Mucosa of descending colon (tissue), 3 donors: ENCODE measurements at places on chromosomes 2 and 18. TPM values are rescaled to one million over a fixed set of nuclear protein-coding genes. Genes with fewer than 3 reads are reported as not detected.

- peak; percentile 87 for DNase-seq
Measured at GRCh38 chr2:110903548-110903947, 171.2 kb downstream of the ACOXL start.

GRCh38 chr2:118003396-118003824, 10.5 kb downstream of the CCDC93 start:
- DNase-seq = no peak

DNA sequence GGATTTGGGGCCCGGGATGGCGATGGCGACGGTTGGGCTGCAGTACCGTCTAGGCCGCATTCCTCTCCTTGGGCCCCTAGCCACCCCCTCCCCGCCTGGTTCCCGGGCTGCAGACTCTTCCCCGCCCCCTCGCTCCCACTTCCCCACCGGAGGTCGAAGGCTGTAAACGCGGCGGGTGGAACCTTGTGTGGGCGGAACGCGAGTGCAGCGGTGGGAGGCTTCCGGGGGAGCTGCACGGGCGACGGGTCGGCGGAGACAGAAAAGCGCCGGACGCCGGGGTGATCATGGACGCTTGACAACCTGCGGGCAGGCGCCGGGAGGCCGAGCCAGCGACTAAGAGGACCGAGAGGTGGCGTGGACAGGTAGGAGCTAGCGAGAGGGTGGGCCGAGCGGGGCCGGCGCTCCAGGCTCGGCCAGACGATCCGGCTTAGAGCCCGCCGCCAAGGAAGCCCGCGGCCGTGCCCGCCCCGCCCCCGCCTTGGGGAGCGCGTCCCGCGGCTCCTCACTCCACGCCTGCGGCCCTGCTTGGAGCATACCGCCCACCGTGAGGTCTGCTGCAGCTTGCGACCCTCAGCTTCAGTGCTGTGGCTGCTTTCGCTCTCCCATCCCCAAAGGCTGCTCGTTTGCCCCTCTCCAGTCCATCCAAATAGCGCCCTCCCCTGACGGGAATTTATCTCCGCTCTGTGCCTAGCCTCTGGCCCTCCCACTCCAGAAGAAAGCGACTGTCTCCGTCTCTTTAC, at the start of gene COPS7B:
TSS of gene COPS7B (plus strand) at position 269 of the 740 bp plus-strand sequence. CDS start 2,126 bp downstream, outside the sequence.
- peak; percentile 89 for DNase-seq

DNA sequence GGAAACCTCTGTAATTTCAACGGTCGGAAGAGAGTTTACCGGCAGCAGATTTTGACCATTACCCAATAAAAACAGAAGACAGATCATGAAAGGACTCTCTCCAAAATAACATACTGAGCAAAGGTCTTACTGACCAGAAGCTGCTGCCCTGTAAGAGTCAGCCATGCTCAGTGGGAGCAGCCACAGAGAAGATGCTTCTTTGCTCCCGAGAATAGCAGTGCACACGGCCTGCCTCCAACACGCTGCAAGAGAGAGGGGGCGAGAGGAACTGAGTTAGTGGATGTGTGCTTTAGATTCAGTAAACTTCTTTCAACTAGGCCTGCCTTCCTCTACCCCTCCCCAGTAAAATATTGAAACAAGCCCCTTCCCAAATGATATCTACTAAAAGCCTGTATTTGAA, 103.7 kb downstream of the NCK2 start:
- no peak for DNase-seq

DNA sequence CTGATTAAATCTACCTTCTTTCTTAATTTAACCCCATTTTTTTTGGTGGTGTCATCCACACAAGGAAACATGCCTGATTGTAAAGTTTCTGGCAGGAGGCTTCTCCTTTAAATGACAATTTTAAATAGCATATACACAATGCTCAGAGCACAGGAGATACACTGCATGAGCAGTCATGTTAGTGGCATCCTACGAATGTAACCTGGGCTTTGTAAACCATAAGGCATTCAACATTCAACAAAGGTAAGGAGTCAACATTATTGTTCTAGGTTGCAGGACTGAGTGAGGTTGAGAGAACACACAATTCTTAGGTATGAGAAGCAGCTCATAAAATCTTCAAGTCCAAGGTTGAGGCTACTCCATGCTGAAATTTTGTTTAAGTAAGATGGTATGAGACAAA, 266.6 kb upstream of the SIX2 start:
- no peak for DNase-seq

GRCh38 chr18:44636241-44636640, 44.4 kb upstream of the SETBP1 start:
- DNase-seq = no peak

- no peak for DNase-seq
Measured at GRCh38 chr2:110099471-110100225, 16.0 kb downstream of the MALL start.

- no peak for DNase-seq
Measured at GRCh38 chr2:127769587-127769986, 41.4 kb downstream of the WDR33 start.

DNA sequence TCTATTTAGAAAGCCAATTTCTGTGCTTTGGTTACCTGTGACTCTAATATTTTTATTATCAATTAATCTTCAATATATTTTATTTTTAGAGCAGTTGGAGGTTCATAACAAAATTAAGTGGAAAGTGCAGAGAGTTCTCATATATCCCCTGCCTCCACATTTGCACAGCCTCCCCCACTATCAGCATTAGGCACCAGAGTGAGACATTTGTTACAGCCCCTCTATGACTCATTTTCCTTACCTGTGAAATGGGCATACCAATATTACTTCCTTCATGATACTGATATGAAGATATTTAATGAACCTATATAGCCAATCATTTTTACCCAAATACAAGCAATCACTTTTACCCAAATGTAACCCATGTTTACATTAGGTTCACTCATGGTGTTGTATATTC, 34.0 kb upstream of the CYTIP start:
- no peak for DNase-seq

- DNase-seq = peak; percentile 97
Measured at GRCh38 chr2:241701399-241702154, at the start of gene ING5. Gene ING5 (plus strand): TSS chr2:241702039. CDS start chr2:241702066, 27 bp downstream.

GRCh38 chr2:239259603-239260298, 141.1 kb downstream of the HDAC4 start:
- no peak for DNase-seq

- DNase-seq = no peak
Measured at GRCh38 chr2:213219816-213220215, 64.4 kb upstream of the SPAG16 start.

DNA sequence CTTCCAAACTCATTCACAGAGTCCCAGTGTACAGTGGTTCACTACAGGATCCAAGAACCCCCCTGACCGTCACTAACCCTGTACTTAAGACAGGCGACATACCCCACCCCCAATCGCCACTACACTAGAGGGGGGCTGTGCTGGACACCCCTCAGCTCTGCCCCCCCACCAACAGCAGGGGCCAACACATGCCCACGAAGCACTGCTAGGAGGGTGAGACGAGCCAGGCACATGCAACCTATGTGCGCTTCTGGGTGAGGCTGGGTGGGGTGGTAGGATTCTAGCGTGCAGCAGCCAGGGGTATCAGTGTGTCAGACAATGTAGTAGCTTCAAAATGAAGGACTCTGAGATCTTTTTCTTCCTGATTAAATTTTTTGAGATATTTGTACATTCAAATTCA, 67.8 kb downstream of the UXS1 start:
- DNase-seq = no peak

DNA sequence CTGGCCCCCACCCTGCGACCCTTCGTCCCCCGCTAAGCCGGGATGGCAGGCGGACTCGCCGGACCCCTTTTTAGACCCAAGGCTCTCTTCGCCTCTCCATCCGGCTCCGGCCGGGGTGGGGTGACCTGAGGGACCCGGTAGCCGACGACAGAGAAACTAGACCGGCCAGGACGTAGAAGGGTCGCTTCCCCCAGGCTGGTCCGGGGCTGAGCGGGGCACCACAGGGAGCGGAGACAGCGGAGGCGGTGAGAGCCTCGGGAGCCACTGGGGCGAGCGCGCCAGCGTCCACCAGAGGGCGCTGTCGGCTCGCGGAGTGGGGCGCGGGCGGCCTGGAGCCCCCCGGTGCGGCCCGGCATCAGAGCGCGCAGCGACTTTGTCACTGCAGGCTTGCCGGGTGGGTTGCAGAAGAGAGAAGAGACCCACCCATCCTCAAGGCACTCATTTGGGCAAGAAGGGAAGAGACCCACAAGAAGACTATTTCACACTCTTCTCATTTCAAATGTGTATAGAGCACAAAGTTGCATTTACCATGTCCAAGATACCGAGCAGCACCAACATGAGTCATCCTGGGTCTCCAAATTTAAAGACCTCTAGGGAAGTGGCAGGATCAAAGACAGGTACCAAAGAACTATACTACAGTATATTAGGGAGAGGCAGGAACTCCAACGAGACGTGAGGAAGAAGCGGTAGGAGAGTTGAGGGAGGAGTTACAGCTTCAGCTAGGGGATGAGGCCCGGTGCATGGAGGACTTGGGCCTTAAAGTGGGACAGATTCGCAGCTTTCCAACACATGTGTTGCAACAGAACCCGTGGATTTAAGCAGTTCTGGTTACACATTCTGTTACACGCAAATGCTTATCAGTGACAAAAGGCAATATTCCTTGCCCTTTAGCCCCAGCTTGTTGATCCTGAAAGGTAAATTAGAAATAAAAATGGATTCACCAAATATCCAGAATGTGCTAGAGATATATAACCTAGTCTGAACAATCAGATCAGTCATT, 7.6 kb upstream of the PRKCE start:
- peak; percentile 74 for DNase-seq

GRCh38 chr2:70990216-70990615, 4.5 kb downstream of the TEX261 start:
- no peak for DNase-seq

DNA sequence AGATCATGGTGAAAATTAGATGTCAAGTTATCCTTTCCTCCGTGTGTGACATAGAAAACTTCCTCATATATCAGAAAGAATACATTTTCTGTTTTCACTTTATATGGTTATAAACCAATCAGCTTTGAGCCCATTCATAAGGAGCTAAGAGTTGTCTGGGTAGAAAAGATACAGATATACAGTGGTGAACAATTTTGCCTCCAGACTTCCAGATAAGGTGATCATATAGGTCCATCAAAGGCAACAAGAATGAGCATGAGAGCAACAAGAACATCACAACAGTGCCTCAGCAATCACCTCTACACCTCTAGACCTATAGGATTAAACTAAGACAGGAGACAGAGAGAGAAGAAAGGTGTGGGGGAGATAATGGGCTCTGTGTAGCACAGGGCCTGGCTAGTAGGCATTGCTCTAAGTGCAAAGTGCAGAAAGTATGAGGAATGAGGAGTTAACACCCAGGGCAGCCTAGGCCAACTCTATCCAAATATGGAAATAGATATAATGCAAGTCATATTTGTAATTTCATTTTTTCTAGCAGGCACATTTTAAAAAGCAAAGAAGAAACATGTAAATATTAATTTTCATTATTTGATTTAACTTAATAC, 8.3 kb downstream of the TNP1 start:
- no peak for DNase-seq

GRCh38 chr18:27712066-27712465, 464.9 kb downstream of the CDH2 start:
- DNase-seq = no peak

- no peak for DNase-seq
Measured at GRCh38 chr18:48954886-48955819, 4.4 kb upstream of the SMAD7 start.

- DNase-seq = peak; percentile 17
Measured at GRCh38 chr2:120770176-120770575, 34.5 kb downstream of the GLI2 start.

GRCh38 chr2:216606551-216607276, 26.5 kb upstream of the IGFBP2 start:
- no peak for DNase-seq

- DNase-seq = no peak
Measured at GRCh38 chr2:69381337-69381737, 5.7 kb downstream of the GFPT1 start.

GRCh38 chr2:69119104-69119894, 106.3 kb downstream of the ANTXR1 start:
- DNase-seq = no peak

- DNase-seq = peak; percentile 27
Measured at GRCh38 chr18:79577451-79578395, 101.9 kb upstream of the CTDP1 start.

DNA sequence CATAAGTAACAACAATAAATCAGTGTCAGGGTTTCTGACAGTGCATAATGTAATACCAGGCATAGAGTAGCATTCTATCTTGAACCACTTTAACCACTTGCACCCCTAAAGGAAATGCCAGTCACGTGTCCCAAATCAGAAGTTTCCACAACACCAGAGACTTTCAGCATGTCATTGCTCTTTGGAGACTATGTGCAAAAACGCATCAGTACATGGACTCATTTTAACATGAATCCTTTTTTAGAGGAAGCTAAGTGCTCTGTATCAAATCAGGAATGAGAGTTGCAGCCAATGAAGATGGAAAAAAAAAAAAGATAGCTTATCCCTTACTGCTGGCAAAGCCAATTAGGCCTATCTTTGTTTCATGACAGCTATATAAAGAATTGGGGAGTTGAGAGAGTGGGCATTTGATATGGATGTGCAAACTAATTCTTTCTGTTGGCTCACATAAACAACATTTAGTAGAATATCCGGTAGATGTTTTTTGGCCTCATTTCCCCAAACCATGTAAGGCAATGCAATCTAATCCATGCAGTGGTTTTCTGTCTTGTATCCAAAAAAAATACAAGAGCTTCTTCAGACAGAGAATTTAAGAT, 353.1 kb downstream of the IRS1 start:
- DNase-seq = no peak

GRCh38 chr2:72515696-72516095, 310.1 kb downstream of the EXOC6B start:
- DNase-seq = no peak

GRCh38 chr2:117553448-117553847, 261.0 kb upstream of the DDX18 start:
- no peak for DNase-seq

GRCh38 chr2:226256709-226257376, 542.8 kb downstream of the IRS1 start:
- DNase-seq = no peak

GRCh38 chr2:55856936-55857335, 66.6 kb downstream of the EFEMP1 start:
- DNase-seq = no peak

The NAGK gene
- total RNA-seq = 67.9 TPM

The ANKRD30BL gene
- total RNA-seq = not detected

The TACR1 gene
- total RNA-seq = 1.2 TPM

The PAX8 gene
- total RNA-seq = 0.82 TPM

The CYTIP gene
- 5.8 TPM for total RNA-seq

The GALNT14 gene
- not detected for total RNA-seq

The KHK gene
- 6.3 TPM for total RNA-seq

The ALPI gene
- total RNA-seq = 24.6 TPM

The COLEC12 gene
- 4.7 TPM for total RNA-seq

The MROH2A gene
- not detected for total RNA-seq

The SPOPL gene
- total RNA-seq = 33.2 TPM

The SLC9A4 gene
- not detected for total RNA-seq

The RBMS1 gene
- total RNA-seq = 21.6 TPM

The DAW1 gene
- total RNA-seq = not detected

The CEP68 gene
- 8.9 TPM for total RNA-seq
